ENCODE measurements at places on chromosomes 5 and 9.
A peak's percentile ranks its signal among the peaks of the same experiment; 100 is the strongest.

- DNase-seq, result no peak
Observed at GRCh38 chr5:35821513-35821912, 35.2 kb upstream of the IL7R start.

DNA sequence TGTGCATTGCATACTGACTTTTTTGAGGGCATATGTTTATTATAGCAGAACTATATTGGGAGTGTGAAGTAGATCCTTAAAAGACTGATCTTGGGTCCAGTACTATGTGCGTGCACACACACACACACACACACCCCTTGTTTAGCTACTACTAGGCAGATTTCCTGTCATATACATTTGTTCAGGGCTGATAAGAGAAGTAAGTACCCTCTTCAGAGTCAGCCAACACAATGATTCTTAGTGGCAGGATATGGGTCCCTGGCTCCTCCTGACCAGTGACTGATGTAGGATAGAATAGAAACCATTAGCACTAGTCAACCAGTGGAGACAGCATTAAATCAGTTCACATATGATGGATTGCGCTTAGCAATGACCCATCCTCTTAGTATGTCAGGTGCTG, 76.2 kb upstream of the MIER3 start:
- no peak for DNase-seq

GRCh38 chr5:139640421-139641115, 7.6 kb upstream of the CXXC5 start:
- no peak for DNase-seq

- DNase-seq, result no peak
Observed at GRCh38 chr9:117704024-117704575, at the start of gene TLR4. Gene TLR4 (plus strand): TSS chr9:117704403. CDS start chr9:117704473, 70 bp downstream.

DNA sequence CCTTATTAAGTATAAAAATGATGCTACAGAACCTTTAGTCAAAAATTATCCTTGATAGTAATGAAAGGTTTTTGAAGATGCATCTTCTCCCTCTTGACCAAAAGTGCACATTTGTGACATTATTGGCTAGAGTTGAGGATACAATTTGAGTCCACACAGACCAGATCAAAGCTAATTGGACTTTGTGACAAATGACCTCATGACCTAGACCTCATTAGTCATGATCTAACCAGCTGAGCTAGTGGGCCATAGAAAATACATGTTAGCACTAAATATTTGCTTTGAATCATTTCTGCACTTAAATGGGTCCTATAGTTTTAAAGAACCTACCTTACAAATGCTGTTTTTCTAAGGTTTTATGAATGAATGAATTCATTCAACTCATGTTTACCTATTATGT, 182.1 kb downstream of the RFX3 start:
- peak; percentile 76 for DNase-seq

DNA sequence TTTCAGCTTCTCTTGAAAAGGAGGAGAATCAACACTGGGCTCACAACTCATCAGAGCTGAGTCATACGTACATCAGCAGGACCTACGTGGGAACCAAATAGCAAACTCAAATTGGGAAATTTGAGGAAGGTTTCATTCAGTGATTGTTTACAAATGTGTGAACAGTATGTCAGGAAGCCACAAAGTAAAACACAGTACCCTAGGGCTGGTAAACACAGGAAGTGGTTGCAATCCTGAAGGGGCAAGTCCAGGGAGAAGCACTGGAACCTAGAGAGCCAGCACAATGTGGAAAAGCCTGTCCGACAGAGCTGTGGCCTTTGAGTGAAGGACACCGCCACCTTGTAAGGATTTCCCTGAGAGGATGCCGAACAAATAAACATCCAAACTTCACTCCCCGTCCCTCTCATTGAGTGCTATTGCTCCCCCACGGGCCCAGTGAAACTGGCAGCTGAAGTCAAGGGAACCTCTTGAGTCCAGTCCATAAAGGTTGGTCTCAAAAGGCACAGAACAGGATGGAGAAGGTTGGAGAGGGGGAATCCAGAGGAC, 26.7 kb upstream of the RICTOR start:
- peak; percentile 89 for DNase-seq

- DNase-seq, result no peak
Observed at GRCh38 chr9:110728058-110728457, 59.5 kb downstream of the MUSK start.

GRCh38 chr9:90219548-90220118, 423.0 kb downstream of the DIRAS2 start:
- peak; percentile 6 for DNase-seq

- DNase-seq, result no peak
Observed at GRCh38 chr5:164881442-164881841, 1376.0 kb downstream of the MAT2B start.

DNA sequence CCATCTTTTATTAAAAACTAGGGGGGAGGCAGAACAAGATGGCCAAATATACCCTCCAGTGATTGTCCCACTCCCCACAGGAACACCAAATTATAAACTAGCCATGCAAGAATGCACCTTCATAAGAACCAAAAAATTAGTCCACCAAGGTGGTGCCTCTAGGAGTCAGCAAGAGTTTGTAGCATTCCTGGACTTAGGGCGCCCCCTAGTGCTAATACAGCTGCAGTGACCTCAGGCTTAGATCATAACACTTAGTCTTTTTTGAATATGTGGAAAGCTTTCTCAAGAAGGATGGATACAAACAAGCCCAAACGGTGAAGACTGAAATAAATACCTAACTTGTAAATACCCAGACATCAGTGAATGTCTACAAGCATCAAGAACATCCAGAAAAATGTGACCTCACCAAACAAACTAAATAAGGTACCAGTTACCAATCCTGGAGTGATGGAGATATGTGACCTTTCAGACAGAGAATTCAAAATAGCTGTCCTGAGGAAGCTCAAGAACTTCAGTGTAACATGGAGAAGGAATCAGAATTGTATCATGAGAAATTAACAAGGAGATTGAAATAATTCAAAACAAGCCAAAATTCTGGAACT, 19.3 kb downstream of the PPIP5K2 start:
- DNase-seq, result peak; percentile 69

GRCh38 chr5:153748823-153749222, 258.4 kb downstream of the GRIA1 start:
- DNase-seq, result no peak

- DNase-seq, result no peak
Observed at GRCh38 chr5:30604648-30605262, 588.7 kb upstream of the CDH6 start.

GRCh38 chr5:17360879-17361278, 137.2 kb upstream of the TAF11L2 start:
- no peak for DNase-seq

DNA sequence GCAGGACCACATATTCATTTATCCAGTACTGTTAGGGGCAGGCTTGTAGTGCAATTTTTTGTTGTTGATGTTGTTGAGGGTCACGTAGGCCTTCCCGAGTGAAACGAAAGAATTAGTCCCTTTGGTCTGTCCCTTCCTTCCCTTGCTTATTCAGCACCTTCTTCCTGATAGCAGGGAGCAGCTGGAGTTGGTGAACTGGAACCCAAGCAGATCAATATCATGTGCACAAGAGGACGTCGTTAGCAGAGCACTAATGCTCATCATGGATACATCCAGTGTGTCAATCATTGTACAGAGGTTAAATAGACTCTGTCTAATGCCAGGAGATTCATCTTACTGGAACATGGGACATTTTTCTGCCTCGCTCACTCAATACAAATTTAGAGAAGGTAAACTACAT, 33.0 kb upstream of the MAP1B start:
- no peak for DNase-seq

DNA sequence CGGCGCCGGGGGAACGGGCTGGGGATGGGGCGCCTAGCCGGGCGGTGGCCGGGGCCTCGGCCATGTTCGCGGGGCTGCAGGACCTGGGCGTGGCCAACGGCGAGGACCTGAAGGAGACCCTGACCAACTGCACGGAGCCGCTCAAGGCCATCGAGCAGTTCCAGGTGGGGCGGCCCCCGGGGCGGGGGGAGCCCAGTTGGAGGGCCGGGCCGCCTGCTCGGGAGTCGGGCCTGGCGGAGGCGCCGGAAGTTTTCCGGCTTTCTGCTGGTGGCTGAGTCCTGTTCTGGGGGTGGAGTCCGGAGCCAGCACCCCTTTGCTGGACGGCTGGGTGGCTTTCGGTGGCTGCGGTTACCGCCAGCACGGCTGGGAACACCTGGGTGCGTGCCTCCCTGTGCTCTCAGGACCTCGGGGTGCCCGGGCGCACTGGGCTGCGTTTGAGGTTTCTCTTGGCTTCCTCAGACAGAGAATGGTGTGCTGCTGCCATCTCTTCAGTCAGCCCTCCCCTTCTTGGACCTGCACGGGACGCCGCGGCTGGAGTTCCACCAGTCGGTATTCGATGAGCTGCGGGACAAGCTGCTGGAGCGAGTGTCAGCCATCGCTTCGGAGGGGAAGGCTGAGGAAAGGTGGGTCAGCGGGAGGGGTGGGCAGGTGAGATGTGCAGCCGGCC, 454 bp downstream of the NELFB start:
- DNase-seq, result peak; percentile 46

GRCh38 chr5:159017786-159018185, 81.9 kb downstream of the EBF1 start:
- no peak for DNase-seq

DNA sequence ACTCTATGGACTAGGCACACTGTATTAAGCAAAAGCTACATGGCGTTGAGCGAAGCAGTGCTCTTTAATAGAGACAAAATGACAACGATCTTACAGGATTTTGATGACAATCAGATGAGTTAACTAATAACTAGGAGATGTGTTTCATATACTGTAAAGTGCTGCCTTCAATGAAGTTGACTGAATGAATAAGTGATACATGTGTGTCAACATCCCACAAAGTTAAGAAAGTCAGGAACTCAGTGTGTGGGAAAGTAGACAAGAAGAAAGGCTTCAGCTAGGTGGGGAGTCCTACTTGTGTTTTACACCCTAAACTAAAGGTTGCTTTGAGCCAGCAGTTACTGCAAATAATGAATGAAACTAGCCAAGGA, 79.6 kb downstream of the PAPPA start:
- no peak for DNase-seq

- no peak for DNase-seq
Observed at GRCh38 chr9:115444959-115445358, 327.0 kb upstream of the TNC start.

GRCh38 chr5:92879806-92880543, 701.0 kb downstream of the NR2F1-AS1 start:
- no peak for DNase-seq

- peak; percentile 66 for DNase-seq
Observed at GRCh38 chr5:172834415-172835289, 601 bp downstream of the ERGIC1 start.

GRCh38 chr9:38117651-38118050, 48.6 kb upstream of the SHB start:
- no peak for DNase-seq

- no peak for DNase-seq
Observed at GRCh38 chr9:92715488-92716231, 45.7 kb upstream of the IPPK start.

DNA sequence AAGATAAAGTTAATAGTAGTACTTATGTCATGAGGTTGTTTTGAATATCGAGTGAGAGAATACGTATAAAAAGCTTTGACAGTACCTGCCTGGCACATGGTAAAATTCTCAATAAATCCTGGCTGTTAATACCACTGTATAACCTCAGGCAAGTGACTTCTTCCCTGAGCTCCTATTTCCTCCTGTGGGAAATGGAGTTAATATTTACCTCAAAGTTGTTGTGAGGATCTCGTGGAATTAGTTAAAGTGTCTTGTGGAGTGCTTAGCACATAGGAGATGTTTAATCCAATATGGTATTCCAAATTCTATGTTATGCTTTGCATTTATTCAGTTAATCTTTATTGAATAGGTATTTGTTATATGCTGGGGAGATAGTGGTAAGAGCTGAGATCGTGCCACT, 18.5 kb downstream of the FOCAD start:
- DNase-seq, result no peak

DNA sequence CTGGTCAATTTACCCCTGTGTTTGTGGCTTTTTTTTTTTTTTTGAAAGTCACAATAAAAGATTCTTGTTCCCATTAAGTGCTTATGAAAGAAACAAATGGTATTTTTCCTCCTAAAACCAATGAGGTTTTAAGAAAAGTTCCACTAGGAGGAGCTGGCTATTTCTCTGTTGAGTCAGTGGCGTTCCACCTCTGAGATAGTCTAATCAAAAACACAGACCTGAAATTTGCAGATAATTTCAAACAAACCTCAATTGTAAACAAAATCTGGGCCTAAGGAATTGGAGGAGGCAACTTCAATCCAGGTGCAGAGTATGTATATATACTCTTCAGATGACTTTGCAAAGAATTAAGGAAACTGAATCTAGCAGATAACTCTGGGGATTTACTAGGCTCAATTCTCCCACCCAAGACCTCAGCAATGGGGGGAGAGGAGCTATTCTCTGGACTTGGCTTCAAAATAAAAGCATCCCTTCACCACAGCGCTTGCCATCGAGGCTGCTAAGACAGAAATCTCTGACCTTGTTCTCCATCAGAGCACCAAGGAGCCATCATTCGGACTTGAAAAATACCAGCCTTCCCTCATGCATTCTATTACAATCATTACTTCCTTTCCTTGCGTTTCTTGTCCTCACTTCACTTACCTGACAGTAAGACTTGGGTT, 52.4 kb downstream of the FANCC start:
- DNase-seq, result no peak

GRCh38 chr5:172043865-172044264, 37.4 kb upstream of the FBXW11 start:
- no peak for DNase-seq

DNA sequence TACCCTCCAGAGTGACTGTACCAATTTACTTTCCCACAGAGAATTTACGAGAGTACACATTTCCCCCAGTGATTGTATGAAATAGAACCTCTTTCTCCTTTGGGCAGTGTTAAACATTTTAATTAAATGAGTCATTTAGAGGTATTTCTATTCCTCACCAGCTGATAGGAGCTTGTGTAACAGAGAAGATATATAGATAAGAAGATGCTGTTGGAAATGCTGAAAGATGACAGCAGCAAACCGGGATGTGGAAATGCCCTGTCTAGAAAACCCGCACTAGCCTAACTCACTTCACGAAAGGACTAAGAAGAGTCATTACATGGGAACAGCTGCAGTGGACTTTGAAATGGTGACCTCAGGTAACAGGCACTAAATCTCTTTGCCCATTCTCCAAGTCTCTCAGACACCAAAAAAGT, 68.3 kb downstream of the LPAR1 start:
- peak; percentile 5 for DNase-seq

- no peak for DNase-seq
Observed at GRCh38 chr9:16103620-16104397, 551.0 kb downstream of the CCDC171 start.

GRCh38 chr5:57313716-57314115, 139.9 kb downstream of the GPBP1 start:
- no peak for DNase-seq

DNA sequence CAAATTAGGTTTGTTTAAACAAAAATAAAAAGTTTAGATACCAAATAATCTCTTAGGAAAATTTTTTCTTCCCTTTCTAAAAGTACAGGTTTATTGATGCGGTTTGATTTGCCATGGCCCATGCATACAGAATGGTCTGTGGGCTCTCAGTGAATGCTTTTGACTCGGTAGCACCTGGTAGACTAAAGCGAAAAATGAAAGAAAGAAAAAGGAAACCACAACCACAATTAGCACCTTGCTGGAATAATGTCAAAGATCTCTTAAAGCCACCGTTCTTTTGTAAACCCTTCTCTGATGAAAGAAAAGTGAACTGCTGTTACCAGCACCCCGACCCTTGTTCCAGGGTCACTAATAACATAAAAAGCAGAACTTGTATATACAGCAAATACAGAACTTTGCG, 157.9 kb downstream of the NFIB start:
- no peak for DNase-seq

- DNase-seq, result no peak
Observed at GRCh38 chr5:61969755-61970154, 336.3 kb upstream of the KIF2A start.

GRCh38 chr5:51433052-51433710, 49.9 kb downstream of the ISL1 start:
- DNase-seq, result no peak

Measured in HepG2 (cell line).